ELF-1 (cell line): ENCODE measurements at places on chromosomes 7 and 10.

DNA sequence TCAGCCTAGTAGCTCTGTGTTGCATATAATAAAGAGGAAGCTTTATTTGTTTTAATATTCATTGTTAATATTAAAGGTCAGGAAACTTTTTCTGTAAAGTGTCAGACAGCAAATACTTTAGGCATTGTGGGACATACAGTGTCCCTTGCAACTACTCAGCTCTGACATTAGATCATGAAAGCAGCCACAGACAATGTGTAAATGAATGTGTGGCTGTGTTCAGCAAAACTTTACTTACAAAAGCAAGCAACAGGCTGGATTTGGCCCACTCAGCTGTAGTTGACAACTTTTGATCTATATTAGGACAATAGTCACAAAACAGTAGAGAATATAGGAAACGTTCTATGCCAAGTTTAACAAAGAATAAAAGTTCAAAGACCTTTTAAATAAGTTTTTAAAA lies 173.3 kb downstream of the RNLS start:
- no peak for DNase-seq

DNA sequence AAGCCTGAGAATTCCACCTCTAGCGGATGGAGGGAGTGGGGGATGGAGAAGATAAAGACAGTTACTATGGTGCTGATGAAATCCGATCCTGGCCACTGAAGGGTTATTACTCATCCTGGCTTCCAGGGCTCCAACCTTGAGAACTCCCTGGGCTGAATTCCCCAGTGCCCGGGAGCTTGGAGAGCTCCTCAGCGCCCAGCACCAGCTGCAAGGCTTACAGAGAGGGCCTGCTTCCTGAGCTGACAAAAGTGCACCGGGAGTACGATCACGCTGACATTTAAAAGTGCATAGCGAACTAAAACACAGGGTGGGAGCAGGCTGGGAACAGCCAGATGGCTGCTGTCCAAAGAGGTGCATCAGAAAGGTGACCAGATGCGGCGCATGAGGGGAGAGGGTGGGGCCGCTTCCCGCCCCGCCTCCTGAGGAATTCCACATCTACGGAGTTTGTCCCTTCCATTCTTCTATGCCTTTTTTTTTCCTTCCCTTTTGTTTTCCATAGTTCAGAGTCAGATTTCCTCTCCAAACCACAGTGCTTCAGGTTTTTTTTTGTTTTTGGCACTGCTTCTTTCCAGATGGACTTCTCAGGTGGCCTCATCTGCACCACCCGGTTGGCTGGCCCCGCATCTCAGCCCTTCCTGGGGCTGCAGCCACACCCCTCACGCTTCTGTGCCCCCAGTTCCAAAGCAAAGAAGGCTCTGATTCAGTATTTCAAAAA lies 62.4 kb upstream of the MKRN1 start:
- peak; percentile 95 for DNase-seq

DNA sequence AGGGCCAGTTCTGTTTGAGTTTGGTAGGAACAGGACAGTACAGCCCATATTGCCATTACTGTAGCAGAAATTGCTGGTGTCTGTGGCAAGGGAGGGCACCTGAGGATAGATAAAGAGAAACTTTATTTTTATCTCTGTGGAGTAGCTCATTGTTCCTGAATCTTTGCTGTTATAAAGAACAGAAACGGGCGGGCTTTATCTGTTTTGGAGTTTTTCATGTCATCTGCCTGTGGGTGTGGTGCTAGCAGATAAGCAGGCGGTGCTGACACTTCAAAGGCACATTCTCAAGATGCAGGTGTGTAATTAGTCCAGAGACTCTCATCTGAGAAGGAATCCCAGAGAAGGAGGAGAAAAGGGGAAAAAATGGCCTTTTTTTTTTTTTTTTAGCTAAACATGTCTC lies 11.5 kb downstream of the ZNF273 start:
- no peak for DNase-seq

DNA sequence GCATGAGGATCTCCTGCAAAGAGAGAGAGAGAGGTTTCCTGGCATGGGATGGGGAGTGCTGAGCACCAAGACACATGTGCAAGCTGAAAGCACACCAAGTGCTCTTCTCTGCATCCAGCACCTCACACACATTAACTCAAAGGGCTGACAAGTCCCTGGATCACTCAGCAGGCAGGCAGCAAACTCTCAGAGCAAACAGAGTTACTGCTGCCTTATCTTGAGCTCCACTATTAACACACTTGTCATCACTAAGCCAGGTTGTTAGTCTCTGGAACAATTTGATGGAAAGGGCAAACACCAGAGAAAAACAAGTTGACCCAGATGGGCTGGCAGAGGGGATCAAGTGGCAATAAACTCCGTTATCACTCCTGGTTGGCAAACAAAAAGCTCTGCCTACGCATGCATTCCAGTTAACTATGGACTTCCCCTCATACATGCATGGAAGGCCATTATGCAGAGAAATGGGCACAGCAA lies 349.9 kb downstream of the KCNMA1 start:
- DNase-seq: peak; percentile 30

DNA sequence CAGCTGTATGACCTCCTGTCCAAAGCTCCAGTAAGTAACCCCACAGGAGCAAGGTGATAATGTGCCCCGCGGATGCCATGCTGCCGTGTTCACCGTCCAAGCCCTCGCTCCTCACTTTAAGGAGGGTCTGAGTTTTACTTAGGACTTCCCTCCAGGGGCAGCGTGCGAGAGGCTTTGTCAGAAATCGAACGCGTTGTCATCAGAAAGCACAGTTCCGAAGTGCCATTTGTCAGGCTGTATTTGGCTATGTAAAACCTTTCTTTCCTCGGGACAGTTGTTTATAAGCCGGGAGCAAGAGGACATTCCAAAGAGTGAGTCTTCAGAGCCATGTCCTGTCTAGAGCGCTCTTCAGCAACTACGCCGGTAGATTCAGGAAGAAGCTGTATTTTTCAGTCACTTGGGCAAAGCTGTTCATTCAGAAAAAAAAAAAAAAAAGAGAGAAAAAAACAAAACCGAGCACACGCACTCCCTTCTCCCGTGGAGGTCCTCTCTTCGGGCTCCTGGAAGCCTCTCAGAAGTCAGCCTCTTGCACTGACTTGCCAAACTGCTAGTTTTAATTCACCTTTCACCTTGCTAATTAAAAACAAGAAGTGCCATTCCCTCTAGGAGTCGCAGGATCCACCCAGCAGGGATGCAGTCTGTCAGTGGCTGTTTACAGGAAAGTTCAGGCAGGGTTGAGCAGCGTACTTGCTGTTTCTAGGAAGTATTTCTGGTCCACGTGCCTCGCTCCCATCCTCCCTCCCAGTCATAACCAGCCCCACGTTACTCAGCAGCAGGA lies at the start of gene SEMA3E:
SEMA3E (minus strand) TSS at position 676 of the 778 bp plus-strand sequence.
- DNase-seq: peak; percentile 88

DNA sequence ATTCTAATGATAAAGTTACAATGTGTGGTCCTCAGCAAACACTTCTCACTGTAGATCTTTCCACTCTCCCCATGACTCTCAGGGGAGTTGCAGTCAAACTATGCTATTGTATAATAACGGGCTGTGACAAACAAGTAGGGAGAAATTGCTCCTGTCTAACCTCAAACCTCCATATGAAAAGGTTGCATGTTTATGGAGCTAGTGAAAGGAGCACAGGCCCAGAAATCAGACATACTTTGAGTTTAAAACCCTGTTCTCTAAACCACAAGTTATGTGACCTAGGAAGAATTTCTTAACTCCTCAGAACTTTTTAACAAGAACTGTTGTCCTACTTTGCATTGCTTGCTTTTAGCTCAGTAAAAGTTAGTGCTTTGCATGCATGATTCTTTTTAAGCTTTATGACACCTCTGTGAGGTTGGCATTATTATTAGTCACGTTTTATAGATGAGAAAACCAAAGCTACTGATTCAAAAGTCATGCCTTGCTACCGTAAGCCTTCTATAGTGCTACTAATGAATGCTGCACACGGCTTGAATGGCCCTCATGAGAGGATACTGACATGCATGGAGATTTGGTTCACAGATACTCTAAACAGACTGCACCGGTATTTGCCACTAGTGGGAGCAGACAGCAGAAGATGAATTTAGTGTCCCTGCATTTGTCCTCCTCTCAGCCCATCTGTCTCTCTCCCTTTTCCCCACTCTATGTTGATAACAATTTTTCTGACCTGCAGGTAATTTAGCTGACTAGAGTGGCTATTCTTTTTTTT lies 129.5 kb upstream of the PCGF5 start:
- DNase-seq: no peak

GRCh38 chr10:111211706-111212105 lies 134.9 kb downstream of the ADRA2A start:
- DNase-seq: no peak

- no peak for DNase-seq
These were observed 226.9 kb downstream of the TNS3 start for GRCh38 chr7:47354831-47355541.

GRCh38 chr10:24984906-24985305 lies 31.1 kb downstream of the ENKUR start:
- DNase-seq: no peak

- DNase-seq: no peak
These were observed 199.7 kb downstream of the EXOC4 start for GRCh38 chr7:133452577-133452976.

DNA sequence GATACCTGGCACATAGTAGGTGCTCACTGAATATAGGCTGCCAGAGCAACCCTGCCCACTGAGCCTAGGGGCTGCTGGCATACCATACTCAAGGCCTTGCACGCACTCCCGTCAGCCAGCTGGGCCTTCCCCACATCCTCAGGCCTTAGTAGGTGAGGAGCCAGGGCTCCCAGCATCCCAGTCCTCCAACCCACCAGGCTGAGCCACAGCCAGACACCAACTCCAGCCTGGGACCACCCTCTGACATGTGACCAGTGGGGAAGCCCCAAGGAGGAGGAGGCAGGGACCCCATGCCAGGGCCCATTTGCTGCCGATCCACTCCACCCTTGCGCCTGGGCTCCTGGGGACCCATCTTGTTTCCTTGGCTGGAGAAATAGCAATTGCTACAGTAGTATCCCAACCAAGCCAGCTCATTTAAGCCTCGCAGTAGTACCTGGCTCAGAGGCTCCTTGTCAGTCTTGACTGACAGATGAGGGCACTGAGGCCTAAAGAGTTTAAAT lies 11.4 kb downstream of the SLIT1 start:
- no peak for DNase-seq

- DNase-seq: no peak
These were observed 74.6 kb downstream of the WDFY4 start for GRCh38 chr10:48759113-48759901.

GRCh38 chr10:63247771-63248170 lies 114.6 kb downstream of the NRBF2 start:
- no peak for DNase-seq

DNA sequence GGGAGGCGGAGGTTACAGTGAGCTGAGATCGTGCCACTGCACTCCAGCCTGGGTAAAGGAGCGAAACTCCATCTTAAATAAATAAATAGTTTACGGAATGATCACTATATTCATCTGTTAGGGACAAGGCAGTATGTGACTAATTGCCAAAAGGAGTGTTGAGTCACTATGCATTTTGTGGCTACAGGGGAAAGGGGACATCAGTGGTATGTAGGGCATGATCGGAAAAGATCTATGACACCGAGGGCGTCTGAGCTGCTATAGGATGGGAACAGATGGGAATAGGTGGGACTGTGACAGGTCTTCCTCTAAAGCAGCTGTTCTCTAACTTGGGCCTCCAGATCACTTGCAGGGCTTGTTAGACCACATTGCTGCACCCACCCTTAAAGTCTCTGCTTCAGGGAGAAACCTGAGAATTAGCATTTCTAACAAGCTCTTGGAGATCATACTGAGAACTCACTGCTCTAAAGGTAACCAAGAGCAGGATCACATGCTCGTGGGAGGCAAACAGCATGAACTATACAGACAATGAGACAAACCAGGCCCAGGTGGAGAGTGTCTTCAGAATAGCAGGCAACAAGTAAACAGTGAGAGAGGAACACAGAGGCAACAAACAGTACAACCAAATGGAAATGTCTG lies 65.1 kb upstream of the ITGA8 start:
- peak; percentile 64 for DNase-seq

DNA sequence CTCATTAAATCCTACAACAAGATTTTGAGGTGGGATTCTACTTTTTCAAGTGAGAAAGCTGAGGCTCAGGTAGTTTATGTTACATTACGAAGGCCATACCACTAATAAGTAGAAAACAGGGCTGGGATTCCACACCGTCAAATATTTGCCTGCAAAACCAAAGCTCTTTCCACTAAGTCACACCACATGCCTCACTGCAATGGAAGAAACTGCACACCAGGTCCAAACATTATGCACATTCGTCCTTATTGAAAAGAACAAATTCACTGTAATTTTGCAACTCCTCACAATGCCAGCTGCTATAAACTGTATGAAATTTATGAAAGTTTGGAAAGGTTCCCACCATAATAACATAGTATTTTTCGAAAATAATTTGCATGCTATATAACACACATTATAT lies 66.5 kb downstream of the DGKB start:
- no peak for DNase-seq

GRCh38 chr7:139914306-139915267 lies 85.5 kb downstream of the TBXAS1 start:
- no peak for DNase-seq

DNA sequence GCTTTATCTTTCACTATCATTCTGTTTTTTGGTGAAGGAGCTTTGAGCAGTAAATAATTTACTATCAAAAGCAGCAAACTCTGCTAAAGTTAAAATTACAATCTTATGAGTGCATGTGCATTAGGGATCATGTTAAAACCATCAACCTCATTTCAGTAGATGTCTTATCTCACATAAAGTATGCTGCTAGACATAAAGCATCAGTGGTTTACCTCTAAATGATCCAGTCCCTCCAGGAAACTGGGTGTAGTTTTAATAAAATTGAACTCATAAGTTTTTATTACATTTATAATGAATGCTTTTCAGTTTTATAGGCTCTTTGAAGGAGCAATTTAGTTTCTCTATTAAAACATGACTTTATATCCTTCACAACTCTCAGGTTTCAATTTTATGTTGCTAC lies 108.7 kb downstream of the LRRN3 start:
- DNase-seq: no peak

DNA sequence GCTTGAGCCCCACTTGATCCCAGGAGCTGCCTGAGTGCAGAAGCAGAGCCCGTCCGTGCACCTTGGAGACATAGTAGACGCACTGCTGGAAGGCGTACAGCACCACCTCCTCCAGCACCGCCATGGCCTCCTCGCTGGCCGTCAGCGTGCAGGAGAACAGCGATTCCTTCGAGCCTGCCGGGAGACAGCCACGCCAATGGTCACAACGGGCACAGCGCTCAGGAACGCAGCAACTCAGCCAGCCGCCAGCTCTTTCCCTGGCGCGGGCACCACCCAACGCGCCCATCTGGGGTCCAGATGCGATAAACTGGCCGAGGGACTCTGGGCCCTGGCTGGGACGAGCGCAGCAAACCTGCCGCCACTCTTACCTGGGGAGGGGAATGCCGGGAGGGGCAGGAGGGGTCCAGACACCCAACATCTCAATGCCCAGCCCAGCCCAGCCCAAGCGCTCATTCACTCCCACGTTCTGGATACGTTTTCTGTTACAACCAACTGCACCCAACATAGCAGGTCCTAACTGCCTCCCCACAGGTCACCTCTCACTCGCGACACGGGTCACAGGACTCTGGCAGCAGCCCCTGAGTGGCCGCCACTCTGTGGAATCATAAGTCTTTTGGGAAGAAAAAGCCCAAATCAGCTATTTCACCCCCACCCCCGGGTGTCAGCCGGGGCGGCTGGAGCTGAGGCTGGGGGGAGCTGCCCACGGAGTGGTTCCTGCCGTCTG lies 41.9 kb downstream of the AP5Z1 start:
- DNase-seq: no peak

GRCh38 chr7:102983602-102984001 lies 70.8 kb downstream of the LRRC17 start:
- no peak for DNase-seq
